ENCODE measurements at places on chromosomes 11 and 22.

DNA sequence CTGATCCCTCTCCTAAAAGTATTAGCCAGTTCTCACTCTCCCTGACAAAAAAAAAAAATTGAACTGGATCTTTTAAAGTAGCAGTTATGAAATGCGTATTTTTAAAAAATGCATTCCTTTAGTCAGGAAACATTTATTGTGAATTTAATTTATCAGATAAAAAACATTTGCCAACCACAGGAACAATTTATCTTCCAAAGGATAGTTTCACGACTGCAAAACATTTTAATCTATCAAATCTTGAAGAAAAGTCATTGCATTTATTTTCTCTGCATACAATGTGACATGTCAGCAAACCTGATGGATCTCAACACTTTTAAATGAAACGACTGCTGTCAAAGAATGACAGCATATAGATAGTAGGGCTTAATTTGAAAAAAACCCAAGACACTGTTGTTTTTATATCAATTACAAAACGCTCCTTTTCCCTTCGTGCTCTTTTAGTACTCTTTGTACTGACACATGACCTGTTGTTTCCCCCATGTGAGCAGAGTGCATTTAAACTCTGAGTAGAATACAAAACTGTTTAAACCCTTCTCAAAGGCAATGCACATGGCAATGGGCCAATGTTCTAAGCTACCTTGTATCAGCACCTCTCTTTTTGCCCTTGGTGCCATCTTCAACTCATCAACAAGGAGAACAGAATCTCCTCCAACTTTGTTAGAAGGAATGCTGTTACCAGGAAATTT, 107.0 kb downstream of the ATG16L2 start:
- no peak for DNase-seq

- no peak for DNase-seq
Measured at GRCh38 chr11:109015283-109015682, 350.4 kb downstream of the DDX10 start.

DNA sequence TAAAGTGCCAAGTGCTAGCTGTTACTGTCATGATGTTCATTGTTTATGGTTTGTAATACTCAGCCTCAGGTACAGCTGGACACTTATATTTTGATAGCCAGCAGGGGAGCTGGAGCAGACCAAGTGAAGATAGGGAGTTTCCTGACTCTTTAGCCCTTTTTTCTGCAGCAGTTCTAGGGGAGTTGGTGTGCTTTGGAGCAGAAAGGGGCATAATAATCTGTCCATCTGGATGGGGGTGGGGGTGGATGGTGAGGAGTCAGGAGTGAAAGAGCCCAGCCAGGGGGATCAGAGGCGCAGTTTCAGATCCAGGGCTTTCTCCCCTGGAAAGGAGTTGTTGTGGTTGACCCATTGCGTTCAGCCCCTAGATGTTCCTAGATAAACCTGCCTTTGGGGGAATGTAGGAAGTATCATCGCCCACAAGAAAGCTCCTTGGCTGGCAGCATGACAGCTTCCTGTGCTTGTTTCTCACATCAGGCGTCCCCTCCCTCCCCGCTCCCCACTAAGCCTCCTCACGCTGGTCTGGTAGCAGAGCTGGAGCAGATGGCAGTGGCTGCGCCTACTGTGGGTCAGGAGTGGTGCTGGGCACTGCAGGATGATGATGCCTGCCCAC, 41.9 kb downstream of the MED15 start:
- no peak for DNase-seq

- no peak for DNase-seq
Measured at GRCh38 chr11:28799316-28799715, 691.1 kb downstream of the METTL15 start.

GRCh38 chr22:50247748-50248147, 2.9 kb upstream of the TUBGCP6 start:
- no peak for DNase-seq

DNA sequence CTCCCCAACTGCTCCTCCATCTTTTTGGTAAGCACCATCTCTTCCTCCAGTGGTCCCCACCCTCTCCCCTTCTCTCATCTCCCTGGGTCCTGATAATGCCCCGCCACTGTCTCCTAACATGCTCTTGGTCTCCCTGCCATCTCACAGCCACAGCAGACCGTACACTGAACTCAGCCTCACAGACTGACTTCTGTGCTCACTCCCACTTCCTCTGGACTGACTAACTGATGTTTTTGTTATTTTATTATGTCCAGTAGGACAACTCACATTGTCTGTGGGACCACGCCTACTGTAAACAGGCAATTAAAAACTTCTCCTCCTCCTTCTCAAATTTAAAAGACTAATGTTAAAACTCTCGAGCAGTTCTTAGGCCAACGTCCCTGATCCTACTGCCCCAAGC, 2.6 kb upstream of the GNAZ start:
- no peak for DNase-seq

GRCh38 chr11:3196161-3197043, 22.2 kb downstream of the MRGPRG start:
- DNase-seq: no peak

DNA sequence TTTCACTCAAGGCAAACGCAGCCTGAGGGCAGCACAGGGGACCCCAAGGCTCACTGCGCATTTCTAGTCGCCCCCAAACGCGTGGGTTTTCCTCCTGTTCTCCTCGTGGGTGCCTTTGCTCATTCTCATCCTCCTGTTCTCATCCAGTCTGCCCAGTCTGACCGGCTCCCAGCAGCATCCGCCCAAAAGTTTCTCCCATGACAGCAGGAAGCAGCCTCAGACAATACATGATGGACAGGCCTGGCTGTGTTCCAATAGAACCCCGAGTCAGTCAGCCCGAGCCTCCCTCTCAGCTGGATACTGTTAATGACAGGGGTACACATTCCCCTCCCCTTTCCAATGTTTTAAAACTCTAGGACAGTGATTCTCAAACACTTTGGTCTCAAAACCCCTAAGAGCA, 22.5 kb upstream of the KRTAP5-7 start:
- DNase-seq: no peak

GRCh38 chr22:46598737-46599424, 21.3 kb upstream of the GRAMD4 start:
- DNase-seq: no peak

DNA sequence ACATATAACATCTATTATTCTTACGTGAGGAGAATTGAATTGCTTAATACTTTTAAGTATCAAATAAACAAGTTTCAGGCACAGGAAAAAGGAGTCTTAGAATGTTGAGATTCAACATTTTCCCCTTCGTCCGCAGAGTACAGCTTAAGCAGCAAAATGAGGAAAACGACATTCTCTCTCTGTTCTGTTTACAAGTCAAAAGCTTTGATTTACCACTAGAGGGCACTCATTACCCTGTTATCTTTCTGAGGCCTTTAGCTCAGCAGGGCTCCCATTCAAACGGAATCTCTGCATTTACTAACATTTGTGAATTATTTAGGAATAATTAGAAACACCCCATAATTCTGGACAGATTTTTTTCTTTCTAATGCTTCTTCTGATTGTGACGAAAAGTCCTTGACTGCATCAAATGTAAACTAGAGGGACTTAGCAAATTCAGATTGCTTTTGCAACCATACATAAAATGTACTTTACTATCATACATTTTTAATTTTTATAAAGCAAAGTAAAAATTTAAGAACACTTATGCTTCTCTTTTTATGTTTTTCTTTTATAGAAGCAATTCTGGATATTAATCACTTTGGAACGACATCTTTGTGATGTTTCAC, 75.0 kb downstream of the JRKL start:
- no peak for DNase-seq

DNA sequence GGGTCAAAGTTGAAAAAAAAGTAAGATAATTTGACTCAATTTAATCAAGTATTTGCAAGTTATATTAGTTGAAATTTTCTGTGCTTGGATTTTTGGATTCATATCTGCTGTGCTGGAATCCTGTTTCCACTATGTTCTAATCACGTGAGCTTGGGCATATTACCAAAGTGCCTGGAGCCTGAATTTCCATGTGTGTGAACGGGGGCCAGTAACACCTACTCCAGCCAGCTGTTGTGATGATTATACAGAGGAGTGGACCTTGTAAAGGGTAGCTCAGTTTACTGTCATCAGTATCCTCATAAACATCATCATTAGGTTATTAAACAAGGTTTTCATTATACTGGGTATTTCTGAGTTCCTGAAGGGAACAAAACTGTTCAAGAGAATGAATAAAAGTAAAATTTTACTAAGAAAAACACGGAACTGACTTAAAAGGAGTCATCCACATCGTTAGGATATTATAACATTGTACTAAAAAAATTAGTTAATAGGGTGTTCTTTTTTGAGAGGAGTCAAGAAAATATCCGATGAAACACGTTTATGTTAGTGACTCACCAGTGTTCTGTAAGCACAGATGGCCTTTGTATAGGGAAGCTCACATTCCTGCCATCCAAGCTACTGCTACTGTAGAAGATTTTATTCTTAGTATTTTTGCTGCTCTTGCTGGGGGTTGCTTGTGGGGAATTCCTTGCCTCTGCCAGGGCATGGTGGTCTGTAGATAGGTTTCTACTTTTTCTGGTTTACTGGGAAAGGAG, 144.1 kb downstream of the ARHGAP42 start:
- DNase-seq: no peak

GRCh38 chr11:82857145-82857544, 43.1 kb downstream of the PRCP start:
- DNase-seq: no peak

- no peak for DNase-seq
Measured at GRCh38 chr11:117827521-117828511, 3.3 kb upstream of the FXYD2 start.

DNA sequence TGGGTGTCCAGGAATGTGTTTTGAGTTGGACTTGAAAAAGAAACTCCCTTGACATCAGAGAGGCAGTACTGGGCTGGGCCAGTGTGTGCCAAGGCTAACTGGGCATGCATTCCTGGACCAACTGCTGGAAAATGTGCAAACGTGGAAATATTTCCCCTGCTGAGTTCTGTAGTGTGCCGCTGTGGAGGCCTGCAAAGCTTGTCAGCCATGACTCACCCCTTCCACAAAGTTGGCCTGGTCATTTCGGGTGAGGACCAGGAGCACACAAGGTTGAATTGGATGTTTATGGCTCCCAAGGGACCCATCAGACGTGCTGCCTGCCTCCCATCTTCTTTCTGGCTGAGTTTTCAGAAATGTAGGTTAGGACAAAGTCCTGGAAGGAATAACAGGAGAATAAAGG, 513.1 kb downstream of the MIAT start:
- no peak for DNase-seq

DNA sequence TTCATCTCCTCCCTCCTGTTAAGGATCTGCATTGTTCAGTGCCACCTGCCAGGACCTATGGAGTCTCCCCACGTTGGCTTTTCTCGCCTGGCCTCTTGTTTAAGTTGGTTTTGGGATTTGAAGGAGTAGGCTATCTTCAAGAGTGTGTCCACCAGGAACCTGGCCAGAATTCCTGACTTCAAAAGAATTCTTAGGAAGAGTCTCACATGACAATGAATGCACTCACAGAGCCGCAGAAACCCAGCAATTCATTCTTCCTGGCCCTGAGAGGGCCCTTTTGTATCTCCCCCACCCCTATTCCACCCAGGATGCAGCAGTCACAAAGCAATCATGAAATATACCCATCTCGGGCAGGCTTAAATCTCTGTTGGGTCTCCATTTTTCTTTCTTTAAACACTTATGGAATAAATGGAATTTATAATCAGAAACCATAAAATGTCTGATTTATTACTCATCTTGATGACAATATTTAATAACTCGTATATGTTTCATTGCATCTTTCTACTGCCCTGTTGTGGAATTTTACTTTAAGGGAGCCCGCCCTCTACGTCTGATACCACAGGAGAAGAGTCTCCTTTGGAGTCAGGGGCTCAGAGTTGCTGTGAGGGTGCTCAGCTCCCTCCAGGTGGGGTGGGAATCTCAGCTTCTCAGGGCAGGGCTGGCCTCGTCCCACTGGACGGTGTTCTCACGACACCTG, 507.0 kb downstream of the NTM start:
- no peak for DNase-seq

DNA sequence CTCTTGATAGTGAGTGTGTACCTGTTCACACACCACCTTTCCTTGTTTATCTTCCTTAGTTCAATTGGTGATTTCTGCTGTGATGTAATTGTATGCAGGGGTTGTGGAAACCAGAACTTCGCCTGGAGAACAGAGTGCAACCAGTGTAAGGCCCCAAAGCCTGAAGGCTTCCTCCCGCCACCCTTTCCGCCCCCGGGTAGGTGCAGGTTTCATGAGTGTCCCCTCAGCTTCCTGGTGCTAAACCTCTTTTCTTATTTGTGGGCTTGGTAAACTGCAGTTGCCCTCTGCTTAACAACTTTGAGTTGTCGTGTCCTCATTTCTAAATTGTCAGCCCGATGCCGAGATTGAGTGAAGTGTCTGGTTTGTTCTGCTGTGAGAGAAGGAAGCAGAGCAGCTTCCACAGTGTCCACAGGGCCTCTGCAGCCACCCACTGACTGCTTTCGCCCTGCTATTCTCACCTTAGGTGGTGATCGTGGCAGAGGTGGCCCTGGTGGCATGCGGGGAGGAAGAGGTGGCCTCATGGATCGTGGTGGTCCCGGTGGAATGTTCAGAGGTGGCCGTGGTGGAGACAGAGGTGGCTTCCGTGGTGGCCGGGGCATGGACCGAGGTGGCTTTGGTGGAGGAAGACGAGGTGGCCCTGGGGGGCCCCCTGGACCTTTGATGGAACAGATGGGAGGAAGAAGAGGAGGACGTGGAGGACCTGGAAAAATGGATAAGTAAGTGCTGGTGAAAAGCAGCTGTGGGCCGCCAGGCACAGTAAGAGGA, 7.1 kb upstream of the GAS2L1 start:
- no peak for DNase-seq

- DNase-seq: peak; percentile 21
Measured at GRCh38 chr11:58573451-58574104, 2.1 kb downstream of the LPXN start.

DNA sequence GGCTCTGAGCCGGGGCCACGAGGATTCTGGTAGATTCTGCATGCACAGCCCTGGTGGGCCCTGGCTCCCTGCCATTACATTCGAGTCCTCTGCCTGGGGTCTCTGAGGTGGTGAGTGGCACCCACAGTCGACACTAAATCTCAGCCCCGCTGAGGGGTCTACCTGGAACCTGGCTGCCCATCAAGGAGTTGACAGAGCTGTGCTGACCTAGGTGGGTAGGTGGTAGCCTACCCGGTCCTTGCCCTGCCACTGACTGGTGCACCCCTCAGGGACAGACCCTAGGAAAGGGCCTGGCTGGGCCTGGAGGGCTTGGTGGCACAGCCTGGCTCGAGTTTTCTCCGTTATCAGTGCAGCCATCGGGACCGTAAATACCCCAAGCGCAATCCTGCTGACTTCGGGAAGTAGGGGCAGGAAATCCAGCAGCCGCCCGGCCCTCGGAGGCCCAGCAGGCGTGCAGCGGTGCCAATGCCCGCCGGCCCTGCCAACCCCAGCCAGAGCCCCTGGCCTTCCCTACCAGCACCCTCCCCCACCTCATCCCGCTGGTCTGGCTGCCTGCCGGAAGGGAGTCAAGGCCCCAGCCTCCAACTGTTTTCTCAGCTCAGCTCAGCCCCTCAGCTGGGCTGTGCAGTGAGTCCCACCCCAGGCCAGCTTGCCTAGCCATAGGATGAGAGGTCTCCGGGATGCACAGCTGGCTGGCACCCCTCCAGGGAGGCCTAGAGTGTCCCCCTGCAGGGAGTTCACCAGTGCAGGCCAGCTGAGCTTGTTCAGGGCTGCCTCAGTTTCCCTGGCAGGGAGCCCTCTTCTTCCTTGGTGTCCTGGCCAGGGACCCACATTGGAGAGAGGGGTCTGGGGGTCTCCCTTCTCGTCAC, 80.4 kb upstream of the KCNQ1OT1 start:
- DNase-seq: no peak

GRCh38 chr11:79237091-79237490, 203.7 kb downstream of the TENM4 start:
- DNase-seq: no peak

GRCh38 chr11:18934195-18934814, 4.9 kb downstream of the MRGPRX1 start:
- no peak for DNase-seq

- peak; percentile 39 for DNase-seq
Measured at GRCh38 chr11:2898366-2899079, 12.9 kb upstream of the CDKN1C start.

Data from stimulated activated CD8-positive, alpha-beta memory T cell treated with anti-CD3 and anti-CD28 coated beads, Interleukin-15, amount 100 ng/mL, for 4 hours (primary cell).